Epithelial cell of prostate (primary cell): ENCODE measurements at places on chromosomes 13 and 19.
A peak's percentile ranks its signal among the peaks of the same experiment; 100 is the strongest.

DNA sequence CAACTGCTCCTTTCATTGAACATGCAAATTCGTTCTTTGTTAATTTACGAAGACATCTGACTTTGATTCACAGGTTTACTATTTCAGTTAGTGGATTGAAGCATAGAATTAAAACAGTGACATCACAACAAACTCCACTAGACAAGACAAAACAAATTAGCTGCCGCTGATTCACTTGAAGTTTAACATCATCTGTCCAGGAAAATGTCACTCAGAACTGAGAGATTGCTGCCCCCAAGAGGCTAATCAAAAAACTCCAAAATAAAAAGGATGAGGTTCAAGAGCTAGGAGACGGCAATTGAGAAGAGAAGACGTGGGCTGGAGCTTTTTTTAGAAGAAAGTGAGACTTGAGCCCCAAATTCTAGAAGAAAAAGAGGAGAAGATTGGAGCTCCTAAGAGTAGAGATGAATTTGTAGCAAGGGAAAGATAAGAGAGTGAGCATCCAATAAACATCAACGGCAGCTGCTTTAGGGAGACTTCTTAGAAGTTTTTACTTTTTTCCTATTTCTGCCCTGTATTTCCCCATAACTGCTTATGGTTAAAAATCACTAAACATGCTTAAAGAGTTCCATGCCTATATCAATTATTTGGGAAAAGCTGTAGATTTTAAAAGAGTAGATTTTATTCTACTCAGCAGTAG, 40.8 kb upstream of the TPP2 start:
- DNase-seq: peak; percentile 24

- no peak for DNase-seq
These were observed 27.6 kb downstream of the CEBPG start for GRCh38 chr19:33400856-33401682.

- DNase-seq: no peak
These were observed 105.0 kb downstream of the STK24 start for GRCh38 chr13:98471934-98472333.

DNA sequence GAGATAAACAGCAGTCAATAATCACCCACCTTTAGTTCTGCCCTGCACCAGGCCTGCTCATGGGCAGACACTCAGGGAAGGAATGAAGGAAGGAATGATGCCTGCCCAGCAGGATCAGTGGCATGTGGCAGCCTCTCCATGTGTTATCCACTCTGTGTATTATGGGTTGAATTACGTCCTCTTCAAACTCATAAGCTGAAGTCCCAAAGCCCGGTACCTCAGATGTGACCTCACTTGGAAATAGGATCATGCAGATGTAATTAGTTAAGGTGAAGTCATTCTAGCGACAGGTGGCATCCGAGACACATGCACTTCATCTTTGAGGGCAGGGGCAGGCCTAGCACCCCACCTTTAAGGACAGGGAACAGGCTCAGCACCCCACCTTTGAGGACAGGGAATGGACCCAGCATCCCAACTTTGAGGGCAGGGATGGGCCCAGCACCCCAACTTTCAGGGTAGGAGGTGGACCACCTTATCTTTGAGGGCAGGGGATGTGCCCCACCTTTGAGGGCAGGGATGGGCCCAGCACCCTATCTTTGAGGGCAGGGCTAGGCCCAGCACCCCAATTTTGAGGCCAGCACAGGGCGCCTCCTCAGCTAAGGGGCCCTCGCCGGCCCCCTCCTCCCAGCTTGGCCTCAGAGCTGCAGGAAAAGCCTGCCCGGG, 127.6 kb downstream of the URI1 start:
- no peak for DNase-seq

- DNase-seq: no peak
These were observed 428.1 kb upstream of the DACH1 start for GRCh38 chr13:72295153-72295552.

GRCh38 chr19:4554717-4555116, 4.8 kb downstream of the SEMA6B start:
- DNase-seq: no peak

DNA sequence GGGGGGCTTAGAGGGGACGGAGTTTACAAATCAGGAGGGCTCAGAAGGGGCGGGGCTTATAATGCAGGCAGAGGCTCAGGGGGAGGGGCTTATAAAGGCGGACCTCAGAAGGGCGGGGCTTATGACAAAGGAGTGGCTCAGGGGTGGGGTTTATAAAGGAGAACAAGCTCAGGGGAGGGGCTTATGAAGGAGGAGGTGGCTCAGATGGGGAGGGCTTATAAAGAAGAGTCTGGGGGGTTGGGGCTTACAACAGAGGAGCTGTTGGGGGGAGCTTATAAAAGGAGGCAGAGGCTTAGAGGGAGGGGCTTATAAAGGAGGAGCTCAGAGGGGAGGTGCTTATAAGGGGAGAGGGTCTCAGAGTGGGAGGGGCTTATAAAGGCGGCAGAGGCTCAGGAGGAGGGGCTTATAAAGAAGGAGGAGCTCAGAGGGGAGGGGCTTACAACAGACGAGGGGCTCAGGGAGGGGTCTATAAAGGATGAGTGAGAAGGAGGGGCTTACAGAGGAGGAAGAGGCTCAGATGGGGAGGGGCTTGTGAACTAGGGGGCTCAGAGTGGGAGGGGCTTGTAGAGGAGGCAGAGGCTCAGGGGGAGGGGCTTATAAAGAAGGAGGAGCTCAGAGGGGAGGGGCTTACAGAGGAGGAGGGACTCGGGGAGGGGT, 1.0 kb downstream of the SMIM24 start:
- DNase-seq: no peak

DNA sequence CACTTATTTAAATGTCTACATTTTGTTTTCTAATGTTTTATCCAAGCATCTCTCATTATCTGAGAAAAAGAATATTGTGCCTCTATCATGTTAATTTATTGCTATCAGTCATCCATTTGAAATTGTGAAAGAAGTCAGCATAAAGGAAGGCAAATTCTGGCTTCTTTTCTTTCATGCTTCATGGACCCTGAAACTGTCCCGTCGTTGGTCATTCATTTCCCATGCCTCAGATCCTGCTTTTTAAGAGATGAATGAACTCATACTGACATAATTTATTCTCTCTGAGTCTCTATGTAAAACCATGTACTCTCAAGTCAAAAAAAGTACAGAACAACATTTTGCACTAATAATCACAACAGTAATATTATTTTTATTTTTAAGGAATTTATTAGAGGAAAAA, 2512.0 kb downstream of the PCDH9 start:
- DNase-seq: no peak

DNA sequence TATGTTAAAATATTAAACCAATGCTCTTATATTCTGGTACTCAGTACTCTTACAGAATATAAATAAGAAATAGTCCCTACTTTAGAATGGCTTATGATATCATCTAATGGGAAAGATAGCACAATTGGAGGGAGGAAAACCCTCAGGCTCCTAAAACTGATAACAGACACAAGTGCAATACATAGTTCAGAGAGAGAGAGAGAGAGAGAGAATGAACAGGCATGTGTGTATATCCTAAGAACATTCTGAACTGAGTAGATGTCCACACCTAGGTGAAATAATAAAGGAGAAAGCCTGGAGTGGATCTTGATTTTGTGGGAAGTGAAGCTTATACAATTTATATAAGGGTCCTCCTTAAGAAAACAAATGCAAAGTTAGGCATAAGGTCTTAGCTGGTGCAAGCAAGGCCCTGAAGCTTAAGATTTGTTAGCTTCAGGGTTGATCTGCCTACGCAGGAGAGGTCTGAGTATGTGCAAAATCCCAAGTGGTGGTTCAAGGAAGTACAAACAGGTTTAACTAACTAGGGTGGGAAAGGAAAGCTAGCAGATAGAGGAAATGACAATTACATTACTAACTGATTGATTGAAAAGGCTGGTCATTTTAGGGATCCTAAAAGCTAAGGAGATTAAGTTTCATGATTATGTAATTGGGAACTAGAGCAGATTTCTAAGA, 53.3 kb downstream of the SOX21 start:
- DNase-seq: no peak

- DNase-seq: no peak
These were observed 258.8 kb downstream of the NHLRC3 start for GRCh38 chr13:39297023-39297422.

DNA sequence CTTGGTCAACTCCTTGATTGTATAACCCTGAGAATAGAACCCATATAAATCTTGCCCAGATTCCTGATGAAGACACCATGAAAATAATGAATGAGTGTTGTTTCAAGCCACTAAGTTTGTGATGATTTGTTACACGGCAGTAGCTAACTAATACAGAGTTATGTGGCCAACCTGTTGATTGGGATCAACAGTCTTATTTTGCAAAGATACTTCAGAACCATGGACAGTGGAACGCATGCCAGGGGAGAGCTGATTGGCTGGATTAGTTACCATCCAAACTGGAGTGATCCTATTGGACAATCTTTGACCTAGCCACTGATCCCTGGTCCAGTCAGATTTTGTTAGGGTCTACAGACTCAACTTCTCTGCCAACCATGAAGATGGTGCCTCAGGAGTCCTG, 26.6 kb downstream of the CD70 start:
- DNase-seq: no peak

DNA sequence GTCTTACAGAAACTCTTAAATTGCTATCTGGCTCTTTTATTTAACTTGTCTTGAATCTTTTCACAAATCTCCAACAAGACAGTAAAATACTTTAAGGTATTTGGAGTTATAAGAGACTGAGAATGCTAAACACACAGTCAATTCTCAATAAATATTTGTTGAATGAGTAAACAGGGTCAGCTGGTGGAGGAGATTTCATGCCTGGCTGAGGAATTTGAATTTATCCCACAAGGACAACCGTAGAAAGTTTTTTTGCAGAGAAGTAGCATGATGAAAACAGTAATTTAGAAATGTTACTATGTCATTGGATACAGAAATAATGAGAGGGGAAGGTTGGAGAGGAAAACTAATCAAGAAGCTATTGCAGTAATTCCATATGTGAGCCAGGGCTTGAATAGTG, 1223.7 kb downstream of the PCDH17 start:
- DNase-seq: no peak
